ENCODE measurements at places on chromosomes 7 and 10.

- DNase-seq: no peak
Measured at GRCh38 chr10:80196270-80196949, 8.9 kb downstream of the ANXA11 start.

GRCh38 chr7:95411036-95411435 lies 14.9 kb upstream of the PON3 start:
- no peak for DNase-seq

GRCh38 chr10:72320676-72321247 lies 34.0 kb downstream of the DNAJB12 start:
- DNase-seq: peak; percentile 98

- DNase-seq: no peak
Measured at GRCh38 chr7:49866910-49867309, 93.5 kb downstream of the VWC2 start.

GRCh38 chr7:26458466-26459145 lies 166.9 kb downstream of the SNX10 start:
- no peak for DNase-seq

DNA sequence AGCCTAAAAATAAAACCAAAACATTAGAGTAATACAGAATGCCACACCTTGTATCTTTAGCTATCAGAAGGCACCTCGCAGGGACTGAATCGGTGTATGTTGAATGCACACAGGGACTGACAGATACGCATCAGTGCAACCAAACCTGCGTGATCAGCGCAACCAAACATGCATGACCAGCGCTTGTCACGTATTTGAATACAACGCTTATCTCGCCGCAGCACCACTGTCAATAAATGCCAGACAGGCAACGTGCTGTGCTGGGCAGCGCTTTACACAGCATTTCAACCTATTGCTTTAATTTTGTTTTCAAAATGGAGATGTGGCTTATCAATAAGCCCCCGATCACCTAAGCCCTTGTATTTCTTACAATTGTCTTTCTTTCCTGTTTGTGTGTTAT lies 242.4 kb downstream of the SFMBT2 start:
- no peak for DNase-seq

DNA sequence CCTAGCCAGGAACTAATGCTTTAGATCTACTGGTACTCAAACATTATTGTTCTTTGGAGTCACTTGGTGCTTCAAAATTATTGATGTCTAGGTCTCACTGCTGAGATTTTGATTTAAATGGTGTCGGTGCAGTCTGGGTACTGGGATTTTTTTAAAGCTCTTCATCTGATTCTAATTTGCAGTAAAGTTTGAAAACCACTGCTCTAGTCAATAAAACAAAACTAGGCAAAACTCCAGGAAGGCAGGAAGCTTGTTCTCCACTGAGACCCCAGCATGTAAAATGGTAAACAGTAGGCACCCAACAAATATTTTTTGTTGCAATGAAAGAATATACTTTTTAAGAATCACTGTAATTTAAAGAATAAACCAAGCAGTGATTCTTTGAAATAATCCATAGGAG lies 49.7 kb downstream of the ADD3 start:
- no peak for DNase-seq

- DNase-seq: no peak
Measured at GRCh38 chr10:48695636-48696534, 11.2 kb downstream of the WDFY4 start.

GRCh38 chr7:2725178-2726105 lies 37.4 kb downstream of the AMZ1 start:
- no peak for DNase-seq

DNA sequence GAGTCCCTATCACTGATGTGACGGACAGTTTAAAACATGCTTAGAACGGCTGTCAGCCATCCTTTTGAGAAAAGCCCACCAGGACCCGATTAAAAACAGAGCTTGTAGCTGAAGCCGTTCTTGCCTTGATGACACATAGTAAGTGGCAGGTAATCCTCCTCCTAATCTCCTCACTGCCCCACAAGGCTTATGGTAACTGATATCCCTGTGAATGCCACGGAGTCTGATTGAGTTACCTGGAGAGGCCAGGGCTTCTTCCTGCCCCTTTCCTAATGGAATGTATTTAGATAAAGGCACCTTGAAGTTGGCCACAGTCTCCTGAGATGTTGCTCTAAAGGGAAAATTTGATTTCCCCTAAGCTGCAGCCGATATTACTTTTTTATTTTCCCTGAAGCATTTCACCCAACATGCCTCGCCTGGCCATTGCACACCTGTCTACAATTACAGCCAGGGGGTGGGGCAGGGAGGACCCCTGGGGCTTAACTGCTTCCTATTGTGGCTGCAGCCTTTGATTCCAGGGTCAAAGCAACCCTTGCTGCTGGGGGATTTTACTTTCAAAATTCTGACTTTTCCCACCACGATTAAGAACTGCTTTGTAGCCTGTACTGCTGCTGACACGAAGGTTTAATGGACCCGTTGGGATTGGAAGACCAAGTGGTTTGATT lies 169.0 kb upstream of the GPR26 start:
- DNase-seq: no peak

- no peak for DNase-seq
Measured at GRCh38 chr10:62008946-62009345, 107.4 kb downstream of the ARID5B start.

DNA sequence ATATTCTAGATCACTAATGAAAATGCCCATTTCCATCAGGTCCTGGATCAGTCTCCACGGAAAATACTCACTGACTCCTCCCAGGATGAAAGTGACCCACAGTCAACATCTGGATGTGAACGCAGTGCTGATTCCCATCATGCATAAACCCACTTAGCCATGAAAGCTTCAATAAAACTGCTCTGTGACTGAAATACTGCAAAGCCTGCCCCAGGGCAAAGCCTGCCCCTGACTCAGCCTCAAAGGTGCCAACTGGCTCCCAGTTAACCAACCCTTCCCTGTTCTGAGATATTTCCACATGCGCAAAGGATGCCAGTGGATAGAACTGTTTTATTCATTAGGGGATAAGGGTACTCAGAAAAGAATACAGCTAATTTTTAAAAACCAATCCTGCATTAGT lies 24.0 kb downstream of the OSBPL3 start:
- DNase-seq: no peak

- DNase-seq: peak; percentile 81
Measured at GRCh38 chr7:142782922-142783900, 12.4 kb downstream of the PRSS2 start.

DNA sequence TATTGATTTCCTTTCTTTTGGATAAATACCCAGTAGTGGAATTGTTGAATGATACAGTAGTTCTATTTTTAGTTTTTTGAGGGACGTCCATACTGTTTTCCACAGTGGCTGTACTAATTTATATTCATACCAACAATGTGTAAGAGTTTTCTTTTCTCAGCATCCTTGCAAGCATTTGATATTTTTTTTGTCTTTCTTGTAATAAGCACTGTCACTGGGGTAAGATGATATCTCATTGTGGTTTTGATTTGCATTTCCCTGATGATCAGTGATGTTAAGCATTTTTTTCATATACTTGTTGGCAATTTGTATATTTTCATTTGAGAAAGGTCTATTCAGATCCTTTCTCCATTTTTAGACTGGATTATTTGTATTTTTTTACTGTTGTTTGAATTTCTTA lies 308.7 kb downstream of the PTEN start:
- no peak for DNase-seq

DNA sequence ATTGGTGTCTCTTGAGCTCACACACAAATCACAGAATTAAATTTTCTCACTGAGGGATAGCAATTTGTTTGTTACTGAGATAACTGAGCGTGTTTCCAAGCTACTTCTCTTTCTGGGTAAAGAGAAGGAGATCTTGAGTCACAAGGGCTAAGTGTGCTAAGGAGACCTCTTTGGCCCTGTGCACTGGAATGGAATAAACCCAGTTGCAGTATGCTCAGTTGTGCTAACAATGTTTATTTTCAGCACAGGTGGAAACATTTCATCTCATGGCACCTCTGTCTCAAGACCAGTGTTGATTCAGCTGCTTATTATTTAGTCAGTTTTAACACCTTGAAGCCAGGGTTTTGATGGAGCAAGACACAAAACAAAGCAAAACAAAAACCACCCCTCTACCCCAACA lies 22.5 kb upstream of the UBE2H start:
- no peak for DNase-seq

- DNase-seq: no peak
Measured at GRCh38 chr10:130994191-130994590, 317.3 kb downstream of the TCERG1L start.

GRCh38 chr10:76554033-76554408 lies 1083.6 kb downstream of the KCNMA1 start:
- no peak for DNase-seq

DNA sequence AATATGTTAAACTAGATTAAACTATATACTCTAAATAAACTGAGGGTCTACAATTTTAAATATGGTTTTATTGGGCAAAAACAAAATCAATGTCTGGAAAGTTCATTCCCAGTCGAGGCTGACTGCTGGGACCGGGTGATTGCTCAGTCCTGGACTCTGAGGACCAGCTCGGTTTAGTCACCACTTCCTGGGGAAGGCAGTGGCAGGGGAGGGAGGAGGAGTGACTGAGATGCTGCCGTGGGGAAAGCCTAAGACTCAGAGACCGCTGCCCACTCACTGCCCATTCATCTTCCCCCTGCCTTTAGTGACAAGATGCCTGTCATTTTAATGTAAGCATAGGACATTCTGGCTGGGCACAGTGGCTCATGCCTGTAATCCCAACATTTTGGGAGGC lies 29.0 kb downstream of the ATOH7 start:
- DNase-seq: peak; percentile 66

- no peak for DNase-seq
Measured at GRCh38 chr10:71112138-71112785, 100.1 kb upstream of the UNC5B start.

GRCh38 chr10:47048526-47048905 lies 137.3 kb downstream of the PTPN20 start:
- DNase-seq: no peak

DNA sequence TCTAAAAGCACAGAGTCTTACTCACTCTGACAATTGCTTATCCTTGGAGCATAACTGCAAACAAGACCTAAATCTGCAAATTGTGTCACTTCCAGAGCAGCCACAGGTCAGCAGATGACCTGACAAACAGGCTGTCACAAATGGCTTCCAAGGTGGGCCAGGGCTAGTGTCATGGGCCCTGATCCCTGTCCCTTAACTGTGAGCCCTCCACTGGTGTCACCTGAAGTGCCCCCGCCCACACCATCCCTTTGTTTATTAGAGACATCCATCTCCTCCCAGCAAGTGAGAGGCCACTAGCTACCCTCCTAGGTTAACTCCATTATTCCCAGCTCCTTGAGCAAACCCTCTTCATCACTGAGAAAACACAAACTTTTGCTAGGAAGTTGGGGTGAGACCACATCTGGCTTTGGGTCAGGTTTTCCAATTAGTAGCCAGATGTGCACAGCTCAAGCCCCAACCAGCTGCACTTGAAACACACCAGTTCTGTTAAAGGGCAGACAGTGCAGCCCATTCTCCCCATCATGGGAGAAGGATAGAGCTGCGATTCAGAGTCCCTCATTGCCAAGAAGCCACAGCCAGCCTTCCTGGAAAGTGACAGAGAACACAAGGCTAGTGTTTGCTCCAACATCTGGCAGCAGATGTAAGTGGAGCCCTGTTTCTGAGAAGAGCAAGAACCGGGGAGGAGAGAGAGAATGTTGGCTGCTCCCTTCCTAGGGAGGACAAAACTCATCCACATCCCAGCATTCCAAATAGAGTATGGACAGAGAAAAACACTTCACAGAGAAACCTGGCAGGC lies 75.7 kb upstream of the NANOS1 start:
- no peak for DNase-seq

- DNase-seq: no peak
Measured at GRCh38 chr10:46307281-46308112, 20.7 kb downstream of the ANTXRL start.

DNA sequence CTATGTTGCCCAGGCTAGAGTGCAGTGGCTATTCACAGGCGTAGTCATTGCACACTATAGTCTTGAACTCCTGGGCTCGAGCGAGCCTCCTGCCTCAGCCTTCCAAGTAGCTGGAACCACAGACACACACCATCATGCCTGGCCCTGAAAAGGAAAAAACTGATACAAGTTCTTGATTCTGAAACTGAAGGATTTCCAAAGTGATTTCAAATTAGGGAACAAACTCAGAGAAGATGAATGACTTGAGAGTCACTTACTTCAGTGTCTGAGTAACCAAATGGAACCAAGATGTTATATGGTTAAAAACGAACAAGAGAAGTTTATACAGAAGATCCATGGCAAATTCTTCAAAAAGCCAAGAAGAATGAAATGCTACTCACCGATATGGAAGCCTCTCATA lies 14.4 kb downstream of the CWF19L1 start:
- no peak for DNase-seq

GRCh38 chr7:45293295-45293942 lies 135.8 kb downstream of the RAMP3 start:
- DNase-seq: no peak

- DNase-seq: no peak
Measured at GRCh38 chr7:37095122-37095521, 353.5 kb downstream of the ELMO1 start.

DNA sequence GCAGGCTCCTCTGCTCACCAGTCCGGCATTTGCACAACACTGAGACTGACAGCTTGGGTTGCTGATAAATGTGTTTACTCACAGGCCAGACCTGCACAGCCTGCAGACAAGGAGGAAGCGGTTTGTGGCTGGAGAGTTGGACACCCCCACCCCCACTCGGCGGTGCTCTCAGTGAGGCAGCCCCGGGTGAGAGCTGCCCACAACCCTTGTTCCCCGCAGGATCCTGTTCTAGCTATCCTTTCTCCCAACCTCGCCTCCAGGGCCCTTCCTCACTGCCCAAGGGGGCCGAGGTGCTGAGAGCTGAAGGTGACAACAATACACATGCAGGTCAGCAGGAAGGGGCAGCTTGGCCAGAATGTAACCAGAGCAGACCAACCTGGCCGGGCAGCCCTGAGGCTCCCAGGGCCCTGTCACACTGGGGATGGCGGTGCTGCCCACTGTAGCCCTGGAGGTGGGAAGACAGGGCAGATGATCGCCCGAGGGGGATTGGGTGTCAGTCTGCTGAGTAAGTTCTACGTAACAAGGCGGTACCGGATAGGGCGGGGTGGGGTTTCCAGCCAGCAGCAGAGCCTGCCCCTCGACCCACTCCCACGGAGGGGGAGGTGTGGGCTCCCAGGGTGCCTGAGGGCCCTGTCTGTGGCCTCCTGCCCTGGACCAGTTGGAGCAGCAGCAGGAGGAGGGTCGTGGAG lies 2.1 kb upstream of the ADAM8 start:
- peak; percentile 82 for DNase-seq

- DNase-seq: no peak
Measured at GRCh38 chr7:22861576-22861975, 38.9 kb upstream of the TOMM7 start.

DNA sequence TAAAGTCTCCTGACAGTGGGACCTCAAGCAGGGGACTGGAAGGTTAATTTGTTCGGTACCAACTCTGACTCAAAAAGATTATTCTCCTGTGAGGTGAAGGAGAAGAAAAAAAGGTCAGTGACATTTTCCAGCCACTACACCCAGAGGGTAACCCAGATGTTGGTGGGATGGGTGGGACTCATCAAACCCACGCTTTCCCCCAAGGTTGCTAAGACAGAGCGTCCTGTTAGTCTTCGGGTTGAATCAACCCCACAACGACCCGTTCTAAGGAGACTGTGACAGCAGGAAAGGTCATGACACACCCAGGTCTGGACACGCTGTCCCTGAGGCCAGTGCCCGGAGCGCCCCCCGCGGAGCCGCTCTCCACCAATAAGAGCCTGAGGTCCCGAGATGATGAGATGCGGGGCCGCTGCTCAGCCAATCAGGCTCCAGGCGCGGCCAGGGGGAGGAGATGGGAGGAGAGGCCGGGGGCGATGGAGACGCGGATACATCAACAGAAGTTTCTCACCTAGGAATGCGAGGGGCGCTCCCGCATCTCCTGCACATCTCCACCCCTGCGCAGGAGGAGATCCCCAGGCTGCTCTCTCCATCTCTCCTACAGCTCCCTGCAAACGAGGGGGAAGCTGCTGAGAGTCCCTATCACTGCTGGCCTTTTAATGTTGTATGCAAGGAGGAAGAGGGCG lies at the start of gene WNT16:
Gene WNT16, plus strand, starts transcription at position 493 of the 683 bp plus-strand sequence. CDS start 293 bp downstream, outside the sequence.
- DNase-seq: no peak

Data from GF-D8 (cell line).